CD4-positive, alpha-beta memory T cell (primary cell): ENCODE measurements at places on chromosomes 2 and 18.
A peak's percentile ranks its signal among the peaks of the same experiment; 100 is the strongest.

DNA sequence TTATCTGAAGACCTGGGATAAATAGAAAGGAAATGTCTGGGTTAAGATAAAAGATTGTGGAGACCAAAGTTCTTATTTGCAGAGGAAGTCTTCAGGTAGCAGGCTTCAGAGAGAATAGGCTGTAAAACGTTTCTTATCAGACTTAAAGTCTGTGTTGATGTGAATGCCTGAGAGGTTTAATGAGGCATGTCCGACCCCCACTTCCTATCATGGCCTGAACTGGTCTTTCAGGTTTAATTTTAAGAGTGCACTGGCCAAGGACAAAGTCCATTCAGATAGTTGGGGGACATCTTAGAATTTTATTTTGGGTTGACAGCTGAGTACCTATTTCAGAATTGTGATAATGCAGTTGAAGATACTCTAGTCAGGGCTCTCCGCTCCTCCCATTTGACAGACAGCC is 92.1 kb downstream of the ATL2 start:
- H3K4me1 ChIP-seq: no peaks in the 10 kb centered on the region
- H3K27ac ChIP-seq: no peak overlapping the region
- H3K27me3 ChIP-seq: no peaks in the 10 kb centered on the region
- no peak for DNase-seq

GRCh38 chr2:199738727-199739412 is 112.1 kb downstream of the FTCDNL1 start:
- no peak for DNase-seq
- H3K4me1 ChIP-seq: peaks cover 8% of the 10 kb centered on the region
- H3K27ac ChIP-seq: no peak overlapping the region
- H3K36me3 ChIP-seq: no peaks in the 10 kb centered on the region
- H3K4me3 ChIP-seq: no peak overlapping the region

DNA sequence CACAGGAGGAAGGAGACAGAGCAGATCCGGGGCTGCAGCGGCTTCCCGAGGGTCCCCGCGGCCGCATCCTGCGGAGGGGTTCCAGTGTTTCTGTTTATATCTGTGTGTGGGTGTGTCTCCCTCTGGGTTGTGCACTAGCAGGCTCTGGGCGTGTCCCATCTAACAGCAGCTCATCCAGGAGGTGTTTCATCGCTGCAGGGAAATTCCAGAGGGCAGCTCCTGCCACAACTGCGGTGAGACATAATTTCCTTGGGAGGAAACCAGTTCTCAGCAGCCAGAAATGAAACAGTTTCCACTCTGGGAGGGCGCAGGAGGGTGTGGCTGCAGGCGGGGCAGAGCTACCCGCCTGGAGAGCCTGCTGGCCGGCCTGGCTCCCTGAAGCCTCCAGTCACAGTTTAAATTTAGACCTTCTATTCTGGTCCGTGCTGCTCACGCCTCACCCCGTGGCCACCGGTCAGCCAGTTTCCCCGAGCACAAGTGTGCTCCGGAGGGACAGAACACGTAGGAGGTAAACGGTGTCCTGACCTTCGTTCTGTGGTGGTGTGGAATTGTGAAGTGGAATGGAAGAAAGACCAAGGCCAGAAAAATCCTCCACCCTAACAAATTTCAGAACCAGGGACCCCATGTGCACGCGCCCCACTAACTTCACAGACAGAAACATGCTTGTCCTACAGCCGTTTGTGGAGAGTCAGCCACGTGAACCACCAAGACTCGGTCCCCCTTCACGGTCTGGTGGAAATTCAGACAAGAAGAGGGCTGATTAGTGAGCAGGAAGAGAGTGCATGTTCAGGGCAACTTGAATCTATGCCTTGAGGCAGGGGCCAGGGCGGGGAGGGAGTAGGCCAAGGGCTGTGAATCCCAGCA is 50.2 kb downstream of the TEX44 start:
- no peak overlapping the region for H3K4me3 ChIP-seq
- peaks cover 12% of the 10 kb centered on the region for H3K4me1 ChIP-seq
- peak; percentile 39 for DNase-seq
- H3K27me3 ChIP-seq: no peaks in the 10 kb centered on the region

DNA sequence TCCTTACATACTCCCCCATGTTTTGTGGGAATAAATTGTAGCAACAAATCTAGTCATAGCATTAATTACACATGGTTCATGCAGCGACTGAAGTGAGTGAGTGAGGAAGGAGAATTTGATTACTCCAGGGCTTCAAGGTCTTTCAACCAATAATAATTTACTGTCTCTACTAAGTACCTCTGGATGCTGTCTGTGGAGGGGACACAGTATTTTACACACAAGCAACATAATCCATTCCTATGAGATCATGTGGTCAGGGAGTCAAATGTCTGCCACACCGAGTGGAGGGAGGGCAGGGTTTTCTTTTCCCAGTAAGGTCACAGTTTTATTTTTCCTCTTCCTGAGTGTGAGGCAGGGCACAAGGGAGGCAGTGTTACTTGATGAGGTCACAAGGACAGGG is 334.7 kb upstream of the CELF4 start:
- no peaks in the 10 kb centered on the region for H3K27me3 ChIP-seq
- no peak overlapping the region for H3K27ac ChIP-seq
- no peaks in the 10 kb centered on the region for H3K36me3 ChIP-seq
- DNase-seq: no peak

DNA sequence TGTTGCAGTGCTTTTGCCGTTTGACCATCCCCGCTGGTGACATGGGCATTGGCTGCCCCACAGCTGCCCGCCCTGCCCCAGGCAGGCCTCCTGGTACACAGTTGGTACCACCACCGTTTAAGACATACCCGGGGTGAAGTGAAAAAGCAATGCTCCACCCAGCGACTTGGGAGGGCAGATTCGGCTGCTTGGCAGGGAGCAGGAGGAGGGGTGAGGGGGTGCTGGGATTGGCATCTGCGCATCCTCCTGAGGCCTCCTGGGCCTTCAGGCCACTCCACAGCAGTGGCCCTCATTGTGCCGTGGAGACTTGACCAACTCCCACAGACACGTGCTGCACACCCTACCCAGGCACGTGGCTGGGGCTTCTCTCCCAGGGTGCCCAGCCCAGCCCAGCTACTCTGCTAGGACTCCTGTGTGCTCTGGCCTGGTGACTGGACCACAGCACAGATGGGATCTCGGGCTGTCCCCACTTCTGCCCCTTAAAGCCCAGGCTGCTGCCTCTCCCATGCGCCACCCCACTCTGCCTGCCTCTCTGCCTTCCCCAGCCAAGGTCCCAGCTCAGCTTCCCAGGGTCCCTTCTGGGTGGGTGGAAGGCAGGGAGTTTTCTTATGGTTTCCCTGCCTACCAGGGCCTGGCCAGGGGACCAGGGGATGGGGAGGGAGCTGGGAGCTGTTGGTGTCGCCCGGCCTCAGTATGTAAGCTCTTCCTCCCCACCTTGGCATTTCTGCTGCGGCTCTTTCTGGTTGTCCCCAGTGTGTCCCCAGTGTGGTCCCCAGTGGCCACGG is 157.0 kb upstream of the HS6ST1 start:
- peaks cover 3% of the 10 kb centered on the region for H3K4me1 ChIP-seq
- H3K4me3 ChIP-seq: no peak overlapping the region
- DNase-seq: no peak

DNA sequence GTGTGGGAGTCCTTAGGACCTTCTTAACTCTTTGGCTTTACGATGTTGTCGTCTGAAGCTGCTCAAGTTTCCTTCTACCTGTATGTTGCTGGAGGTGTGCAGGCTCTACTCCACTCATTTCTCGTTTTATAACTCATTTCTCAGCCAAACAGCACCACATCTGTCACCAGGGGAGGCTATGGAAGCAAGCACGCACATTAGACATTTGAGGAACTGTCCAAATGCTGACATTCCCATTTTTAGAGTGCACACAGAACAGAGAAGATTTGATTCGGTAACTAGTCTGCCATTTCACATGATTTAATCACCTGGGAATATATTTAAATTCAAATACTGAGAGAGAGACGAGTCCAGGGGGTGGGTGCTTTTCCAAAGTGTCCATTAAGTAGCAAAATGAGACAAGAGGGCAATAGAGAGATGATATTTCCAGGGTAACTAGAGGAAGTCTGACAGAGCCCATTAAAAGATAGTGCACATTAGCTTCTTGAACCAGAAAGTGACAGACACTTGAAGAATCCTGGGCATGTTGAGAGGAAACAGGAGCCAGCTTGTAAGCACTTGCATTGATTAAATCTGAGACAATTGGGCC is 793.3 kb downstream of the TDRD15 start:
- H3K27me3 ChIP-seq: no peaks in the 10 kb centered on the region
- no peak overlapping the region for H3K4me3 ChIP-seq
- DNase-seq: no peak
- H3K4me1 ChIP-seq: no peaks in the 10 kb centered on the region
- no peaks in the 10 kb centered on the region for H3K36me3 ChIP-seq
- H3K27ac ChIP-seq: no peak overlapping the region

DNA sequence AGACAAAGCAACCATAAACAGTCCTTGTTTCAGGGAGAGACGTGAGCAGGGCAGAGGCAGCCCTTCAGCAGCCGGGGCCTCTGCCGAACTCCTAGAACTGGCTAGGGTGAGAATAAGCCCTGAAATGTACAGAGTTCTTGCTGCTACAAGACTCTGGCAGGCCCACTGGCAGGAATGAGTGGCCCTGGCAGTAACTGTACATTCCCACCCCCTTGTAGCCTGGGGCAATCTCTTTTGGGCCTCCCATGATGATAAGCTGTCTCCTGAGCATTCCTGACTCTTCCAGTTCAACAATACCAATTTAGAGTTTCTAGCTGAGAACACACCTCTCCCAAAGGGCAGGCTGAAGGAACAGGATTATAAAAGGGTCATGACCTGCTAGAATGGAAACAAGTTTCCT is 54.3 kb downstream of the HAUS1 start:
- no peaks in the 10 kb centered on the region for H3K27me3 ChIP-seq
- H3K36me3 ChIP-seq: no peaks in the 10 kb centered on the region
- DNase-seq: no peak
- H3K27ac ChIP-seq: no peak overlapping the region
- H3K4me3 ChIP-seq: no peak overlapping the region

GRCh38 chr2:50647381-50647780 is 384.6 kb downstream of the NRXN1 start:
- DNase-seq: no peak
- no peak overlapping the region for H3K27ac ChIP-seq
- no peaks in the 10 kb centered on the region for H3K4me1 ChIP-seq
- H3K27me3 ChIP-seq: no peaks in the 10 kb centered on the region
- no peaks in the 10 kb centered on the region for H3K36me3 ChIP-seq
- H3K4me3 ChIP-seq: no peak overlapping the region
